ACHN (cell line): ENCODE measurements at places on chromosomes 16 and 17.
A peak's percentile ranks its signal among the peaks of the same experiment; 100 is the strongest.

DNA sequence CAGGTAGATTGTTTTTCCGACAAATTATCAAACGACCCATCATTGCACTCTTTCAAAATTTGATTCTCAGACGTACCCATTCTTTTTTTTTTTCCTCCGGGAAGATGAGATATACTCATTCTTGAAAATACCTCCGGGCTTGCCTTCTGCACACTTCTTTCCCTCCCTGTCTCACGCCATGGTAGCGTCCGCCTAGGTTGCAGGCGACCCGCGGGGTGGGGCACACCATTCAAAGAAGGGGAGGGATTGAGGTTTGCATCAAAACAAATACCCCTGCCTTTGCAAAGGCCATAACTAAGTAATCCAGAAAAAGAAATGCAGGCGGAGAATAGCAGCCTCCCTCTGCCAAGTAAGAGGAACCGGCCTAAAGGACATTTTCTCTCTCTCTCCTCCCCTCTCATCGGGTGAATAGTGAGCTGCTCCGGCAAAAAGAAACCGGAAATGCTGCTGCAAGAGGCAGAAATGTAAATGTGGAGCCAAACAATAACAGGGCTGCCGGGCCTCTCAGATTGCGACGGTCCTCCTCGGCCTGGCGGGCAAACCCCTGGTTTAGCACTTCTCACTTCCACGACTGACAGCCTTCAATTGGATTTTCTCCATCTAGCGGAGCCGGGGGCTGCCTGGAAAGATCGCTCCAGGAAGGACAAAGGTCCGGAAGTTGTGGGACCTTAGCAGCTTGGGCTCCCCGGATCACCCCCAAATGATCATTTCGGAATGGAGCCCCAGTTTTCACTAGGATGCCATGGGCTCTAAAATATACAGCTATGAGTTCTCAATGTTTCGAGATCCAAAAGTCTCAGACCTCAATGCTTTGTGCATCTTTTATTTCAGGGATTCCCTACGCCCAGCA lies 843 bp downstream of the TP53 start:
- DNase-seq, result peak; percentile 85

GRCh38 chr16:49473131-49473530 lies 99.5 kb downstream of the C16orf78 start:
- no peak for DNase-seq

DNA sequence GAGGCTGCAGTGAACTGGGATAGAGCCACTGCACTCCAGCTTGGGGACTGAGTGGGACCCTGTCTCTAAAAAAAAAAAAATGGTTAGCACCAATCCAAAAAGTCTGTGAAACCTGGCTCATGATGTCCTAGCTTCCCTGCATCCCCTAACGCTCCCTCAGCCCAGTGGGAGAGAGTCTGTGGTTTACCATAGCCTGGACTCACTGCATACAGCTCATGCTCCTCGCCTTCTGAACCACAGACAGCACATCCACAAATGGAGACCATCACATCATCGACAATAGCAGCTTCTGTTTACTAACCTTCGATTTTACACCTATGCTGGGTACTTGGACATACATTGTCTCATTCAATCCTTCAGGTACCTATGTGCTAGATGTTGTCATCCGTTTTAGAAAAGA lies 43.6 kb downstream of the NLRC5 start:
- no peak for DNase-seq

DNA sequence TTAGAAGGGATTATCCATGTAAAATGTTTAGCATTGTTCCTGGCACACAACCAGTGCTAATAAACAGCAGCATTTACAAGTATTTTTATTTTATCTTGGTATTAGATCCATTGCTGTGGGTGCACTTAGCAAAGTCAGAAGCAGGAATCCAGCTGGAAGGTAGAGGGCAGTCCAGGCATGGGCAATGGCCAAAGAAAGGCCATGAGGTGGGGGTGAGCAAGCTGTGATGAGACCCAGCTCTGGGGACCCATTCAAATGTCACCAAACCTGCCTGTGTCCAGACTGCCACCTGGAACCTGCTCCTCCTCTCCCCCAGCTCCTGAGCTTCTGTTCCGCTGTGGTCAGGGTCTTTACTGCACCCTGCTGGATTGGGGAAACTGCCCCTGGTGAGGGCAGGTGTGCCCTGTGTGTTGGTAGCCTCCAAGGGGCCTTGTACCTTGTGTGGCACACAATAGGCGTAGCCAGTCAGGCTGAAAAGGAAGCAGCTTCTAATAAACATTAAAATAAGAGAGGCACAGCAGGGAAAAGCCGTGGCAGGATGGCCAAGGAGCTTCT lies 118.0 kb upstream of the CRHR1 start:
- no peak for DNase-seq

DNA sequence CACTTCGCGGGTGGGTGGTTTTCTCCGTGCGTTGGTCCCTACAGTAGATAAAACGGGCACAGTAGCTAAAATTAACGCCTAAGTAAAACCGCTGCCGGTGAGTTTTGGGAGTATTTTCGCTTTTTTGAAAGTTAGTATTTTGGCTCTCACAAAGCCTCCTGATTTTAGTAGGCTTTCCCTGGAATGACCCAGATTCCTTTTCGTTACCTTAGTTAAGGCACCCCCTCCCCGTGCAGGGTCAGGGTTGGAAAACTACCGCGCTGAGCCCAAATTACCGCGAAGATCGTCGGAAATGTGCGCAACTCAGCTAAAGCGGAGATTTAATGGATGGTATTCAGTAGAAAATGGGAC lies 28.3 kb upstream of the ST6GALNAC1 start:
- no peak for DNase-seq

DNA sequence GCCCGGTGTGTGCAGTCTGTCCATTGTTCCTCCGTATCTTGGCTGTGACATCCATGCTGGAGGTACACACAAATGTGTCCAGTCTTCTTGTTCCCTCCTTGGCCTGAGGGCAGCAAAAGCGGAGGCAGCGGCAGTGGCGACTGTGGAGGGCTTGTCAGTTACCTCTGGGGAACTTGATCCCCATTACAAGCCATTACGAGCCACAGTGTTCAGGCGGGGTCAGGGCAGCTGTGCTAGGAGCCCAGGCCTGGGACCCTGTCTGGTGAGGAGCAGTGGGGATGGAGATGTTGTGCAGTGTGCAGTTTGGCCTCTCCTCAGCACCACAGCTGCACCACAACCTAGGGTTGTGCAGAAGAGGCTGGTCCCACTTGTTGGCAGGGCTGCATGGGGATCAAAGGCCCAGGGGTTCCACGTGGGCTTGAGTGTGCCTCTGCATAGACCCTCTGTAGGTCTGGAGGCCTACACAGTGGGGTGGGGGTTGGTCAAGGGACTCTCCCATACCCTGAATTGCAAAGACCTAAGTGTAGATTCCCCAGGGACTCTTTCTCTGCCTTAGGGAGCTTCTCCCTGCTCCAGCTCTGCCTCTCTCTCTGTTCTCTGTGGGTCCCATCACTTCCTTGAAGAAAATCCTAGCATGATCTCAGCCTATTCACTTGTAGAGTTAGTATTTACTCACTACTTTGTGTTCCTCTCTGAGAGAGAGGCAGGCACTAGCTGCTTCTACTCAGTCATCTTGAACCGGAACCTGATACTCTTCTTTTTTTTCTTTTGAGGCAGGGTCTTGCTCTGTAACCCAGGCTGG lies 58.8 kb downstream of the SLFN11 start:
- DNase-seq, result no peak

GRCh38 chr16:15031179-15031578 lies 24.7 kb downstream of the NTAN1 start:
- no peak for DNase-seq

DNA sequence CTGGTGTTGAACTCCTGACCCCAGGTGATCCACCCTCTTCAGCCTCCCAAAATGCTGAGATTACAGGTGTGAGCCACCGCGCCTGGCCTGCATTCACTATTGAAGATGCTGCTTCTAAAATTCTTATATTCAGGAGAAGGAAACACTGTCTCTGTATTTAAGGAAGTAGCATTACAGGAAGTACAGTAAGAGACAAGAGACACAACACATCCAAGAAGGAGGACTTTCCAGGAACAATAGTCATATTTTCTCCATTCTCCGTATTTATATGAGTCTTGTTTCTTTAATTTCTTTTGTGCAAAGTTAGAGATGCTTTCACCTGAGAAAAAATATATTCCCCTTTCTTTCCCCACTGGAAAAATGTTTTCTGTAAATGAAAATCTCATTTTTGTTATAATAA lies 18.3 kb upstream of the ABCA3 start:
- DNase-seq, result no peak

DNA sequence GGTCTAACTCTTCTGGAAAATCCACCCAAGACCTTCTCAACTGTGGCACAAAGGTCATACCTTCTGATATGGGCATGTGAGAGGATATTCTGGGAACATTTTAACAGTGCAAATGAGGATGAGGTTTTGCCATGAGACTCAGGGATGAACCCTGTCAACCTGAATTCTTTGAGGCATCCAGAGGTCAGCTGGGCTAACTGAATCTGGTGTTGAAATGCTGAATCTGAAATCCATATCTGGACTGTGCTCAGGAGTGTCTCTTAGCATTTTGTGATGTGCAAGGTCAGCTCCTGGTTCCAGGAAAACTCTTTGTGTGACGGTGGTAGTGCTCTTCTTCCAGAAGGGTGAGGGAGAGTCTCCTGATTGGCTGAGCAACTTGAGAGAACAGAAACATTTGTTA lies 276.0 kb upstream of the SALL1 start:
- no peak for DNase-seq

DNA sequence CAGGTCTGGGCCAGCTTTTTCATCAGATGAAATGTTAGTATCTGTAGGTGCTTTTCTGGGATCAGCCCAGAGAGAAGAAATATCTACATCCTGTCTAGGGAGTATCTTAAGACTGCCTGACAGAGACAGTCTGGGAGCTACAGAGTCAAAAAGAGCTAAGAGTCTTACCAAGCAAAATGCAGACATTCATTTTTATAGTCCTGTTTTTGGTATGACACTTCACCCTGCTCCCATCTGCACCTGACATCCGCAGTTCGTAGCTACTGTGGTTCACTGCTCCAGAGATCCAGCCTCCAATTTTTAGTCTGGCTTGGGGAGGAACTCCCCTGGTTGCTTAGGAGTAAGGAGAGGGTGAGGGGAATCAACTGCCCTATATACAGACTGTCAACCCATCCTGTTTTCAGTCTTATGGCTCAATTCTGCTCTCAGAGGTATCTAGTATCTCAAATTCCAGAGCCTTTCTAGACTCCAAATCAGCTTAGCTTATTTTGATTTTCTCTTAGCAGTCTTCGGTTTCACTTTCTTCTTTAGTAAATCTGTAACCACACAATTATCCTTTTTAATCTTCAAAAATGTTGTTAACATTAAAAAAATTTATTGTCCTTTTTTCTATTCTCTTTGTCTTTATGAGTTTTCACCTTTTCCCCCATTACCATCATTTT lies 97.8 kb downstream of the TMEM100 start:
- no peak for DNase-seq

DNA sequence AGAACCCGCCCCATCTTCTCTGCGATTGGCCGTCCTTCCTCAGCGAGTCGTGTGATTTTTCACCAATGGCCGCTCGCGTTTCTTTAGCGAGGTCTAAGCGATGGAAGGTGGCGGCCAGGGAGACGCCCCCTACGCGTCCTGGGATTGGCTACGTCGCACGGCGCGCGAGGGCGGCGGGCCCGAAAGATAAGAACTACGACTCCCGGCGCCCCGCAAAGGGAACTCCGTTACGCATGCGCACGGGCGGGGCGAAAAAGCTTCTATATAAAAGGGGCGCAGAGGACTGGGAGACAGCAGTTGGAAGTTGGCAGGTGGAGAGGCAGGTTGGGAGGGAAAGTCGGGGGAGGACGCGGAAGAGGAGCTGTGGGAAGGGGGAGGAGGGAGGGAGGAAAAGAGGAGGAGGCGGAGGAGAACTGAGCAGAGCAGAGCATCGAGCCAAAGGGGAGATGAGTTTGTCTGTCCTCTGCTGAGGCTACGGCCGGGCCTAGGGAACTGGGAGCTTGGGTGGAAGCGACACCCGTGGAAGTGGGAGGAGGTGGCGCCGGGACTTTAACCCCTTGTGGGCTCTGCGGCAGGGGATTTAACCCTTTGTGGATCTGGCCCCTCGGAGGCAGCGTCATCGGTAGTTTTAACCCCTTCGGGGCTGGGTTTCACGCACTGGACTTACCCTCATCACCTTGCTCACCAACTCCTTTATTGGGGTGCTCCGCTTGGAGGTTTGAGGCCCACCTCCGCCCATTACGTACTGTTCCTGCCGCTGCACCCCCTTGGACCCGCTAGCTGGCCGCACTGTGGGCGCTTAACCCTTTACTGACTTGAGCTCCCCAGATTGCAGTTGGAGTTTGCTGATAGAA lies at the start of gene HEXIM1:
Gene HEXIM1, plus strand, starts transcription at position 293 of the 854 bp plus-strand sequence. CDS start 716 bp downstream, outside the sequence.
- DNase-seq, result peak; percentile 100

DNA sequence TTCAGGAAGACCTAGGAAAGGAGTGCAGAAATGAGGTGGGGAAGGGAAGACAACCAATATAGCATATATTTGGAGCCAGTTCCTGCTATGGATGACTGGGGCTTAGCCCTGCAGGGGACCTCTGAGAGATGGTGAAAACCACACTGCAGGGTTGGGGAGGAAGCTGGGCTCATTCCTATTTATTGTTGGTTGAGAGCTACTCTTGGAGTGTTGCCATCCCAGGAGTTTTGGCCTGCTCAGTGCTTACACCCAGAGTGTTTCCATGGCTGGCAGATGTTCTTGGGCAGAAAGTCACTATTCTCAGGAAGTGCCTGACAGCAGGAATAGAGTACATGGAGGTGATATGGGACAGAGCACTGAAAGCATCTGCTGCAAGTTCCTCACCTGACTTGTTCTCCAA lies 145.8 kb downstream of the SPACA3 start:
- no peak for DNase-seq

- DNase-seq, result no peak
These were observed 22.1 kb downstream of the SPACA3 start for GRCh38 chr17:33013596-33014375.

GRCh38 chr17:61486135-61487120 lies 34.2 kb downstream of the TBX4 start:
- DNase-seq, result no peak

DNA sequence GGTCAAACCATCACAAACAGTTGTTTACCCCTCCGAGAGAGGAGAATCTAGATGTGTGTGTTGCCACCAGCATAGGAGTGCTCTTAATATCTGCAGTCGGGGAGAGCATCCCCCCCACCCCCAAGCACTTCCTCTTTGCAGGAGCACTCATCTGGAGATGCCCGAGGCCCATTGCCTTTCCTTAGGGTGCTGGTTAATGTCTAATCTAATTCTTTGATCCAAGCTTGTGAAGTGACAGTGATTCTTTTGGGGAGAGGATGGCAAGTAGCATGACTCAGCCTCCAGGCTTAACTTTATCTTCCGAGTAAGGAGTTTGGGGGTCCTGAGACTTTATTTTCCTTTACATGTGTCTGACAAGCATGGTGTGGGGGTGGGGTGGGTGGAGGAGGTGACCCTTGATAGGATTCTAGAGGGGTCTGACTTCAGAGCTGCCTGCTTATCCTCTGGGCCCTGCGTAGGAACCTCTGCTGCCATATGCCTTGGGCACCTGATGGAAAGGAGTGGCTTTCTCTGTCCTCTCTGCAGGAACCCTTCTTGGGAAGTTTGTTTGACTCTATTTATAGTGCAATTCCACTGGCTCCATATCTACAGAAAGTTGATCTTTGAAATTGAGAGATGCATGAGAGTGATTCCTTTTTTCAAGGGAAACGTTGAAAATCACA lies 207.1 kb downstream of the SPECC1 start:
- peak; percentile 80 for DNase-seq
